Central memory CD4-positive, alpha-beta T cell (primary cell): ENCODE measurements at places on chromosomes 5 and 9.
A peak's percentile ranks its signal among the peaks of the same experiment; 100 is the strongest.

- no peak for DNase-seq
These were observed 2.1 kb downstream of the ITGA1 start for GRCh38 chr5:52789851-52790250.

GRCh38 chr5:74112372-74113195, 486.6 kb downstream of the ARHGEF28 start:
- no peak for DNase-seq

DNA sequence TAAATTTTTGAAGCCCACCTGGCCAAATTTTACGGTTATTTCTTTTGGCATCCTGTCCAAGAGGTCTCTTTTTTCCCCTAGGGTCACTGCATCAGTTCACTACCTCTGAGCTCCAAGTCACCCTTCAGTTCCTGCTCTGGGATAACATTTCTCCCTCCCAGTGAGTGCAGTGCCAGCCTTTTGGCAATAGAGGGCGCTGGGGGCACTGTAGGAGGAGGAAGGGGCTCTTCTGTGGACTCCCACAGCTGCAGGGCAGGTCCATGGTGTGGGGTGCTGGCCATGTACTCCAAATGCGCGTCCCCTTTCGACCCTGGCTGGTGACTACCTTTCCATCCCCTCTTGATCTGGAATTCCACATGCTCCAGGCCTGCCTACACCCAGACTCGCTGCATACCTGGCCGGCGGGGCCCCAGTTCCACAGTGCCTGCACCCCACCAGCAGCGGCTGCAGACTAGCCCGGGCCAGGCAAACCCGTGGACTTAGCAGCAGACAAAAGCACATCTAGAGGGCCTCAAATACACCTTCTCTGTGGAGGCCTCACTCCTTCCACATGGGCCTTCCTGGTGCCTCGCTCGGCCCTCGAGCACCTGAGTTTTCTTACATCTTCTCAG, 20.3 kb upstream of the NINJ1 start:
- DNase-seq: peak; percentile 21

DNA sequence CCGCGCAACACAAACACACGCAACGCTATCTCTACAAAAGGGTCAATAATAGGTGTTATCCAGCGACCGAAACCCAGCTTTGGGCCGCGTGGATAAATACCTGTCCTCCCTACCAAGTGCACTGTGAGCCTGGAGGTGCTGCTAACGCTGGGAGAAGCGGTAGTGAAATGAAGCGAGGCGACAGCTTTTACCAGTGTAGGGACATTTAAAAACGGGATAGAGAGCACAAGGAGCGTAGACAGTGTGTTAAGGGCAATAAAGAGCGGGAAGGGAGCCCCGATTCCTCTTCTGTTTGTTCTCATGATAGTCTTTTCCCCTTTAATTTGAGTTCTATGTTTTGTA, 421 bp upstream of the DEPDC1B start:
- no peak for DNase-seq

DNA sequence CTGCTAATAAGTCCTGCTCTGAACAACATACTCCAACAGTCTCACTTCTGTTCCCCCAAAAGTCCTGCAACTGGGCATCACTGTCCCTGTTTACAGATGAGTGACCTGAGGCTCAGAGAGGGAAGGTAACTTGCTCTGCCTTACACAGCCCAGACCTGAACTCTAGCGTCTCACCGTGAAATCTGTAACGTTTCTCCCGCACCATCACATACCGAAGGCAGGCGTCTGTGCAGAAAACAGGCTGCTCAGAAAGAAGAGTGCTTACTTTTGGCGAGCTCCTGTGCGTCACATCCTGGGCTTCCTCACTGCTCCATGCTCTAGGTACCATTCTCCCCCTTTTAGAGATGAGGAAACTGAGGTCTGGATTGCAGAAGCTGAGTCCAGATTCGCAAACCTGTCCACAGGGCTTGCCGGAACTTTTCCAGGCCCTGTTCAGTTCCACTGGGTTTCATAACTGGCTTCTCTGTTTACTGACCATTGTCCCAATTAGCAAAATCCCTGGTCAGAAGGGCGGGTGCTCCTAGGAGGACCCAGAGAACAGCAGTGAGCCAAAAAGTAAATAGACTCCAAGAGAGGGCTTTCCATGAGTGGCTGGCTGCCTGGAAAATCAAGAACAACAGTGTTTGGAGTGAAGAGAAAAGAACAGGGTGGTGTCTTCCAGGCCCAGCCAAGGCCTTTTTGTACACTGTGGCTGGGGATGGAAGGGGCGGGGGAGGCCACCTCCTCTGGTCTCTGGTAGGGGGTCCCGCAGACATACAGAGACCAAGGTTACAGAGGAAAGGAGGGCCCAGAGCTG, 27.1 kb downstream of the GSN start:
- no peak for DNase-seq

GRCh38 chr9:137813167-137813566, 64.4 kb upstream of the CACNA1B start:
- no peak for DNase-seq

GRCh38 chr9:84667571-84668195, 1.8 kb upstream of the NTRK2 start:
- no peak for DNase-seq

- DNase-seq: no peak
These were observed 216.9 kb downstream of the C9orf50 start for GRCh38 chr9:129403779-129404620.

- no peak for DNase-seq
These were observed 188.1 kb downstream of the MELK start for GRCh38 chr9:36760667-36761420.

GRCh38 chr9:5364294-5365024, 24.8 kb upstream of the RLN1 start:
- no peak for DNase-seq

DNA sequence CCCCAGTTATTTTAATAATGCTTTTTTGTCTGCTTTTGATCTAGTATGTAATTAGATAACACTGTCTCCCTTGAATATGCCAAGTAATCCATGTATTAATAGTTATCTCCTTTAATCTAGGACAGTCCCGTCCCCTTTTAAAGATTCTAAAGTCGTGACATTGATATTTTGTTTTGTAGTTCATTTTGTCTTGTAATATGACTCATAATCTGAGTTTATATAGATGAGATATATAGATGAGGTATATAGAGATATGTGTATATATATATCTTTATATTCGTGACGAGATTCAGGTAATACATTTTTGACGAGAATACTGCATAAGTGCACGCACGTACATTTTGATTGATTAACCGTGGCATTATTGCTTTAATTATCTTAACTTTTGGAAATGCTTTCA, 1.6 kb downstream of the SREK1 start:
- DNase-seq: no peak

DNA sequence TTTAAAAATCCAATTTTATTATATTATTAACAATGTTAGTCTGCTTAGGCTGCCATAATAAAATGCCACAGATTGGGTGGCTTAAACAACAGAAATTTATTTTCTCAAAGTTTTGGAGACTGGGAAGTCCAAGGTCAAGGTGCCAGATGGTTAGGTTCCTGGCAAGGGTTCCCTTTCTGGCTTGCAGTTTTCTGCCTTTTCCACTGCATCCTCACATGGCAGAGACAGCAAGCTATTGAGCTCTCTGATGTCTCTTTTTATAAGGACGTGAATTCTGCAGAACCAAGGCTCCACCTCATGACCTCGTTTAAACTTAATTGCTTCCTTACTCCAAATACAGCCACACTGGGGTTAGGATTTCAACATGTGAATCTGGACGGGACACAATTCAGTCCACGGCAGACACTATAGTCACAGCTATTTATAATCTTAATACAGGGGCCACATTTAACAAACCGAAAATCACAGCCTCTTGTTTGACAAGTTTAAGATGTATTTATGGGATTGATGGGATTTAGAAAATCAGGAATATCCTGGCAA, 174.9 kb upstream of the PUM3 start:
- DNase-seq: no peak
